Stimulated activated CD4-positive, alpha-beta T cell treated with anti-CD3 and anti-CD28 coated beads, Interleukin-4, amount 100 ng/mL, for 1 hour (primary cell): ENCODE measurements at places on chromosomes 1 and 21.
A peak's percentile ranks its signal among the peaks of the same experiment; 100 is the strongest.

- DNase-seq, result no peak
Observed at GRCh38 chr1:229759037-229759435, 133.0 kb downstream of the URB2 start.

GRCh38 chr1:29393451-29393826, 157.1 kb downstream of the PTPRU start:
- DNase-seq, result no peak

DNA sequence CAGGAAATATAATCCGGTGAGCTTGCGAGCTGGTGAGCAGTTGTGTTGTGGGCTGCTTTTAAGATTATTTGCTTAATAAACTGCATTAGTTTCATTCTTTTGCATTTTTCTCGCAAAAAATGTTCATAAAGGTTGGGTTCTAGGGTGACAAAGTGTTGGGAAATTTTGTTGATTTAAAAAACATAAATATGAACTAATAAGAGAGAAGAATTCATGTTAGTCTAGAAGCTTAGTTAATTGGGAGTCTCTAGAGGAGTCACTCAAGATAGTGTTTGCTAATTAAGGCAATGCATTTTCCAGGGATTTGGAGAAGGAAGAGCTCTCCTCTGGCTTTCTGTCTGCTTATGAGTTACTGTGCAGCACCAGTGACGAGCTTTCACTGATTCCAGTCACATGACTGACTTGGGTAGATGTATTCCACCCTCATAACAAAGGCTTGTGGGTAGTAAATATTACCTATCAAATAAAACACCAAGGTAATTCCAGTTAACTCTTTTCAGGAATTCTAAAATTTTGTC, 417.0 kb downstream of the PTBP2 start:
- DNase-seq, result no peak

GRCh38 chr1:207938016-207938415, 27.1 kb upstream of the CD34 start:
- no peak for DNase-seq

DNA sequence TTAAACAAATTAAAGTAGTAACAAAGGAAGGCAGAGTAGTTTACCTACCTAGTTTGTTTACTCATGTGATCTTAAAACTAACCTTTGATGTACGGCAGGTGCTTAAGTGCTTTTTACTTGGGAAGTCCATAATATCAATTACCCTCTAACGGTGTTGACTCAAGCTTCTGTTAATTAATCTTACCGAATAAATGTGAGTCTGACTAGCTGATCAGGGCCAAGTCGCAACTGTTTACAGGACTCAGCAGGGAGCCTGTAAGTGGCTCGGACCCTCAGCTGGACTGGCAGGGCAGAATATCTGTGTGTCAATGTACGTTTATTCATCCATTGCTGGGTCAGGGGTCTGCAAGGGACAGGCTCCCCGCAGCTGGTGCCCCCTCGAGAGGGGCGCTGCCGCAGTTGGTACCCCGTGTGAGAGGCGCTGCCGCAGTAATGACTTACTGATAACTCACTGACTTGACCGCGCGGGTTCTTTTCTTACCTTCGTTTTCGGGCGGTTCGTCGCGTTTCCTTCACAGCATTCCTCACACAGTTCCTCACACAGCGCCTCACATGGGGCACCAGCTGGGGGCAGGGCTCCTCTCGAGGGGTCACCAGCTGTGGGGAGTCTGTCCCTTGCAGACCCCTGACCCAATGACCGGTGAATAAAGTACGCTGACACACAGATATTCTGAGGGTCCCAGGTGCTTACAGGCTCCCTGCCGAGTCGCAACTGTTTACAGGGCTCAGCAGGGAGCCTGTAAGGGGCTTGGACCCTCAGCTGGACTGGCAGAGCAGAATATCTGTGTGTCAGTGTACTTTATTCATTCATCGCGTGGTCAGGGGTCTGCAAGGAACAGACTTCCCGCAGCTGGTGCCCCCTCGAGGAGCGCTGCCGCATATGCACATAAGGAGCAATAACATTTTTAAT, 3.0 kb downstream of the FMO1 start:
- DNase-seq, result peak; percentile 28

GRCh38 chr1:152050886-152051675, 14.3 kb upstream of the S100A11 start:
- no peak for DNase-seq

- DNase-seq, result no peak
Observed at GRCh38 chr1:221563476-221563921, 178.4 kb downstream of the DUSP10 start.

DNA sequence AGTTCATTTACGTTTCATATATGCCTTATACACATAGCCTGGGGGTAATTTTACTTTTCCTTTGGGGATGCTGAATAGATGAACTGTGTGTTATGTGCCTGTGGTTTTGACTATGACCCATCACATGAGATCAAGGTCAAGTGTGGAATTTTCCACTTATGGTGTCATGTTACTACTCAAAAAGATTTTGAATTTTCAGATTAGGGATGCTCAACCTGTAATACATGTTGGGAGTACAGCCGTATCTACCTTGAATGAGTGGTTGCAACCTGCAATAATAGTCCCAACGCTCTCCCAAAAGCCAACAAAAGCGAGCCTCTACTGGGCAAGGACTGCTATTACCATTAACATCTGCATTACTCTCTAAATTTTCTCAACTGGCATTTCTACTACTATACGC, 68.5 kb upstream of the SDC3 start:
- no peak for DNase-seq

GRCh38 chr1:185768371-185768770, 34.2 kb downstream of the HMCN1 start:
- DNase-seq, result no peak

DNA sequence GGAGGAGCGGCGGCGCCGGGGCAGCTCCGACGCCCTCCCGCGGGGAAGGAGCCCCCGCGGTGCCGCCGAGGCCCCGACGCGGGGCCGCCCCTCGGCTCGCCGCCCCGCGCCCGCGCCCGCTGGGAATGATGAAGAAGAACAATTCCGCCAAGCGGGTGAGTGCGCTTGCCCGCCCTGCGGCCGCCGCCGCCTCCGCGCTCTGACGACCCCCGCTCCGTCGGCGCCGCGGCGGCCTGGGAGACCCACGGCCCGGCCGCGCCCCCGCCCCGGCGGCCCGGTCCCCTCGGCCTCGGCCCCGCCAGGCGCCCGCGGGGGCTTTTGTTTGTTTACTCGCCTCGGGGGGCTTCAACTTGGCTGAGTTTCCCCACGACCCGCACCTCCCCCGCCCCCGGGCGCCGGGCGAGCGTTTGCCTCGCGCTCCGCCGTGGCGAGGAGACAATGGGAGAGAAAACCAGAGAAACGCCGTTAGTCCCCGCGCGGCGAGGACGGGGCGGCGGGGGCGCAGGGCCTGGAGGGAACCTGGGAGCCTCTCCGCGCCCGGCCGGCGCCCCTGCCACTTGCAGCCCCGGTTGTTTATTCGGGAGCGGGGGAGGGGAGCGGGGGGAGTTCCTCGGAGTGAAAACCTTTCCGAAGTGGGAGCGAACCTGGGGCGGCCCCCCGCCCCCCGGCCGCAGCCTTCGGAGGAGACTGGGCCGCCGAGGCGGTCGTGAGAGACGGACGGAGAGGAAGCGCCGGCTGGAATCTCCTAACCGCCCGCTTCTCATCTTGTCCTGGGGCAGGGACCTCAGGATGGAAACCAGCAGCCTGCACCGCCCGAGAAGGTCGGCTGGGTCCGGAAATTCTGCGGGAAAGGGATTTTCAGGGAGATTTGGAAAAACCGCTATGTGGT, 661 bp downstream of the PLEKHO1 start:
- peak; percentile 32 for DNase-seq

- DNase-seq, result no peak
Observed at GRCh38 chr1:36991551-36991950, 42.8 kb downstream of the GRIK3 start.

DNA sequence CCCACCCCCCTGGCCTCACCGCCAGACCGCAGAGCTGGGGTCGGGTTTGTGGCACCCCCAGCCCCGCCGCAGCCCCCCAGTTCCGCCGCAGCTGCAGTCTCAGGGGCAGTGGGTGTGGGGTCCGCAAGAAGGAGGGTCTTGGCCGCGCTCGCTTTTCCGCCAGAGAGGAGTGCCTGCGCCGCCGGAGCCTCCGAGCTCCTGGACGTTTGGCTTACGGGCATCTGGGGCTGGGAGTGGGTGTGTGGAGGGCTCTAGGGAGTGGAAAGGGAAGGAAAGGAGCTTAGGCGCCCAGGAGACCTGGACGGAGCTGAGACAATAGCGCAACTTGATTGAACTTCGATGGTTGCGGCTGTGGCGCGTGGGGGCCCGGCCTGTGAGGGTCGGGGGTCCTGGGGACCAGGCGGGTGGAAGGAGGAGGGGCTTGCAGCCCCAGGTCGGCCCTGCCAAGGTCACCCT, 88.8 kb upstream of the IPO9 start:
- no peak for DNase-seq

GRCh38 chr1:24364975-24365678, 46.0 kb downstream of the GRHL3 start:
- DNase-seq, result no peak

DNA sequence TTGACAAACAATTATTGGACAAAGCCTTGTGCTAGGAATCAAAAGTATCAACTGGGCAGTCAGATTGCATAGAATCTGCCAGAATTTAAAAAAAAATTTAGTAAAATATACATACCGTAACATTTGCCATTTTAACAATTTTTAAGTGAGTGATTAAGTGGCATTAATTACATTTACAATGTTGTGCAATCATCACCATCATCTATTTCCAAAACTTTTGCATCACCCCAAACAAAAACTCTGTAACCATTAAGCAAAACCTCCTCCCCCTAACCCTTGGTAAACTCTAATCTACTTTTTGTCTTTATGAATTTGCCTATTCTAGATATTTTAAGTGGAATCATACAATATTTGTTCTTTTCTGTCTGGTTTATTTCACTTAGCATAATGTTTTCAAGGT, 182.8 kb downstream of the LMO4 start:
- DNase-seq, result no peak

DNA sequence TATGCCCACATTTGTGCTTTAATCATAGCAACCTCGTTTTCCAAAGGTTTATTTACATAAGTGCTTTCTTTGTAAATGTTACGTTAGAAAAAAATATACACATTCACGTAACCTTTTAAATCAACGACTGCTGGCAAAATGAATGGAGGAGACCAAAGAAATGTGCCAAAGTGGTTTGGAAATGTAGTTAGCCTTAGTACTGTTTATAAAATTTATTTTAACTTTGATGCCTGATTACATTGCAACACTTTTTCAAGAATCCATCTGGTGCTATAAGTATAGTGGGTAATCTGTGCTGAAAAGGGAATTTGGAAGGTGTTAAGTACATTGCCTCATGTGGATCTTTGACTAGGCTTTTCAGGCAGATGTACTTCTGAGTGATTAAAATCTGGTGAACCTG, 108.9 kb downstream of the IFI44 start:
- DNase-seq, result no peak

GRCh38 chr1:47701741-47702515, 264.1 kb downstream of the FOXD2 start:
- DNase-seq, result no peak

DNA sequence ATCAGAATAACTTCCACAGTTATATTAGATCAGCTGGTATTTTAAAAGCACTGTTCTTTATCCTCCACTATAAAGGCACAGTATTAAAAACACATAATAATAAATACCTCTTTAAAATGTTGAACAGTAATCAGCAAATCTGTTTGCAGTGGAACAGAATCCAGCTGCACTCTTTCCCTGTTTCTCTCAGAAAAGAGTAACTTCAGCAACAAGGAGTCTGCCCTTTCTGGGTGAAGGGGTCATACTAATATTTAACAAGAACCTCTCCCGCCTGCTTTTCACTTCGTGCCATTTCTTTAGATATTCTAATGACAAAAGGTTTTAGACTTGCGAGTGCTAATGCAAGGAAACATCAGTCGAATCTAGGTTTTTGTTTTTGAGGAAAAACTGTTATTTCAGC, 194.2 kb upstream of the FMN2 start:
- DNase-seq, result no peak

GRCh38 chr1:215718575-215719287, 151.6 kb downstream of the KCTD3 start:
- DNase-seq, result no peak

DNA sequence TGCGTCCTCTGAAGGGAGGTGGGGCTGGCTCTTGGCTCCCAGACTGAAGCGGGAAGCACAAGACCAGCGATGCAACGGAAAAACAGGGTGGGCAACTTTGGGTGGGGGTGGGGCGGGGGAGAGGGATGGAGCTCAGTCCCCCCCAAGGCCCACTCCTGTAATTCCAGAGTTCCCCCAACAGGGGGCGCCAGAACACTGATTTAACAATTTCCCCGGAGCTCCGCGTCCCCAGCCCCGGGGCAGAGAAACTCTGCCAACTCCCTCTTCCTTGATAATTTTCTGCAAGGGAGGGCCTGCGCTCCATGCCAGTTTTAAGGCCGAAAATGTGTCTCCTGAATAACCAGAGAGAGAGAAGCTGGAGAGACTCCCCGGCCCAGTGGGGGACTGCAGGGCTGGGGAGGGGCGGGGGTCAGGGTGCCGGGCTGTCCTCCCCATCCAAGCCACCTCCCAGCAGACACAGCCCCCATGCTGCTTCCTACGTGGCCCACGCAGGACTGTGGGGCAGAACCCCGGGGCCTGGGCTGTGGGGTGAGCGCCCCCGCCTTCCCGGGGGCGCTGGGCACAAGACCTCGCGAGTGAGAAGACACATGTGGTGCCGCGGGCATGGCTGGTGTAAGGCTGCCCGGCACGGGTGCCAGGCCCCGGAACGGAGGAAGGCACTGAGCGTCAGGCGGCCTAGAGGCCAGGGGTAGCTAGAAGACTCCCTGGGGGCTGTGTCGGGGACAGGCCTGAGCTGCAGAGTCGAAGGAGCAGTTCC, 51.4 kb downstream of the KIF21B start:
- DNase-seq, result peak; percentile 66

- DNase-seq, result no peak
Observed at GRCh38 chr1:4603295-4604110, 50.9 kb upstream of the AJAP1 start.

DNA sequence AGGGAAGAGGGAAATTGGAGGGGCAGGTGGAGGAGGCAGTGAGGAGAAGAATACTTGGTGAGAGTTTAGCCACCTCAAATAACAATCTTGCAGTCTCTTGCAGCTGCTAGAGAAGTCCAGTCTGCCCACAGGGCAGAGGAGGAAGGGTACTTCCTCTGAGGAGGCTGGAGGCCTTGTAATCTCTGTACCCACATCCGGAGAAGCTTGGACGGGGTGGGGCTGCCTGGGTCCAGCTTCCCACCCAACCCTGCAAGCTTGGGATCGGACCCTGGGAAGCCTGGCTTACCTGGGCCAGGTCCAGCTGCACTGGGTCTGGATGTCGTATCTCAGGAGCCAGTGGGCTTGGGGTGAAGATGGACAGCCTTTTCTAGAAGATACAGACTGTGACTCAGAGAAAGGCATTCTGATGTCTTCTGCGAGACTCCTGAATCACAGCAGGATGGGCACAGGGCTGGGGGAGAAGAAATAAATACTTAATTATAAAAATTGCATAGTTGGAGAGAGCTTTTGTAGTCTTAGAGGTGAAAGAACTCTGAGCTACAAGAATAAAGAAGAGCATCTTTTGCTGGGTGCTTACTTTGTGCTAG, 111.8 kb upstream of the JUN start:
- no peak for DNase-seq

GRCh38 chr1:35622510-35623178, 18.7 kb downstream of the PSMB2 start:
- no peak for DNase-seq
